Activated T-cell treated with anti-CD3 and anti-CD28 coated beads for 48 hours (primary cell): ENCODE measurements at places on chromosomes 2 and 18.

- DNase-seq, result no peak
Observed at GRCh38 chr2:181240844-181241243, 216.3 kb upstream of the ITGA4 start.

DNA sequence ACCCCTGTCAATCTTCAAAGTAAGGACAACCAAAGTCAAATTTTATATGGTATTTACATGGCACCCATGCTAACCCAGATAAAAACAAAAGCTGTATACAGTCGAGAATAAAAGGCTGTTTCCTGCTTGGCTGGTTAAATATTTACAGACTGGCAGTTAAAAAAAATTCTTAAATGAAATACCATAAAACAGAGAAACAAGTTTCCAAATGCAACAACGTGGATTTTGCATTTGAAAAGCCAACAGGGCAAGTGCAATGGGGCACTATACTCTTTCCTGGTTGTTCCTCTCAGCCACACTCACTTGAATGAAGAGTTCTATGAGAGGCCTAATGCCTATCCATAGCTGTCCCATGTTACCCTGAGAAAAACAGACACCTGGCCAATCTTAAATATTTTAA is 6.1 kb upstream of the NR4A2 start:
- no peak for DNase-seq

GRCh38 chr2:141522048-141522447 is 608.8 kb downstream of the LRP1B start:
- no peak for DNase-seq

DNA sequence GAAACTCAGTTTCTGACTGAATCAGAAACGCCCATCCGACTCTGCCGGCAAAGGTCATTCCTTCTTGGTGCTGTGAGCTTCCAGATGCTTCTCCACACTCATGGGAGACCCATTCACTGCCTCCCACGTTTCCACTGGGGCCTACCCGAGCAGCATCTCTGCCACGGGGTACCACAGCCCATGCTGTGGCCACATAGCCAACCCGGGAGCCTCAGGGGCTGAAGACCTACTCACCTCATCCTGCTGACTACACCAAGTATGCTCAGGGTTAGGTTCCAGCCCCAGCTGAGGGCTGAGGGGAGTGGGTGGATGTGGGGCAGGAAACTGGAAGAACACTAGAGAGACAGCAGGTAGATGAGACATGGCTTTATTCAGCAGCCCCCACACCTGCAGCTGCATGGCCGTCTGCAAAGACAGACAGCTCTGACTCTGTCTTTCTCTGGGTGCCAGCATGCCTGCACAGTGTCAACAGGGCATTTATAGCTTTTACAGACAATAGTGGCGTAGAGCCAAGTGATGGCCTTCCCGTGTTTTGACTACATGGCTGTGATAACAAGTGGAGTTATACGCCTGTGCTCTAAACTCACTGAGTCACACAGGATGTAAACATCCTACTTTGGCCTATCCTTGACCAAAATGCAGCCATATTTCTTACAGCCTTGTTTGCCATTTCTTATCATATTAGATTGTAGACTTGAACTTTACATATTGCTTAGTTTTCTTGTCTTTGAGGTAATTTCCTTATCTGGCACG is 16.5 kb upstream of the KLHL23 start:
- DNase-seq, result no peak

- no peak for DNase-seq
Observed at GRCh38 chr18:55351241-55351691, 236.7 kb downstream of the TCF4 start.

DNA sequence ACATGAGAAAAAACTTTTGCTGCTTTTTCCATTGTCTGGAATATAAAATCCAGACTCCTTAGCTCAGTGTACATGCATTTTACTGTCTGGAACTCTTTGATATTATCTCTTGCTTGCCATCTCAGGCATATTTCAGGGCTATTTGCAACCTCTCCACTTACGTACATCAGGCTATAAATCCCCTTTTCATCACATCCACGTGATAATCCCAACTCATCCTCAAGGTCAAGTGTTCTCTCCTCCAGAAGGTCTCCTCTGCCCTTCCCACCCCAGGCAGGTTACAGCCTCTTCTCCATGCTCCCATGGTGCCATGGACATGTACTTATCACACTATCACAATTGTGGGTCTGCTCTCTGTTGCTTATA is 202.5 kb upstream of the RBMS1 start:
- no peak for DNase-seq

DNA sequence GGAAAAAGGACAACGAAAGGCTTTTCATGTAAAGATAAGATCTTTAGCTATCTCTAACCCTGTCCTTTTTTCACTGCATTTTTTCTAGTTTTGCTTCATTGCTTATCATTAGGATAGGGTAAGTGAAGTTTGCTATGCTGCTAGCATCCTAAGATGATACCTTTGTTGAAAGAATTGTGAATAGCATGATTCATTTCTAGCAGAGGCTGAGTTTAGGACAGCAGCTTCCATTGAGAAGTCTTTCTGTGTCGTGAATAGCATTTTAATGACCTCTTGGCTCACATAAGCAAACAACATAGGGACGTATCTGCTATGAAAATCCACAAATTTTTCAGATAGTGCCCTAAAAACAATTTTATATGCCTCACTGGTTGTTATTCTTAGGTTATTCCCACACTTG is 36.4 kb upstream of the GAREM2 start:
- no peak for DNase-seq

DNA sequence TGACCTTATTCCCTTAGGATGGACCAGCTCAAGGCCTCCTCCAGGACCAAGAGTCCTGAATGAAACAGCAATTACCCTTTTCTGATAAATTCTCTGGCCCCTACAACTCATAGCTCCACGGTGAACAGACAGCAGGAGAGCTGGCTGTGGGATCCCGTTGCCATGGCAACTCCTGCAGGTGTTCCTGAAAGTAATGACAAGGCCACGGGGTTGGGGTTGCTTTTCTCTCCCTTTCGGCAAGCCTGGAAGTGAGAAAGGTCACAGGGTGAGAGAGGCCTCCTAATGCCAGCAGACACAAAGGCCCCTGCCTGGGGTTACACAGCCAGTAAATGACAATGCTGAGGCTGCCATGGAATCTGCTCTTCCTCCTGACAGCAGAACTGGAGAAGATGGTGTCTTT is 403.0 kb downstream of the NBAS start:
- DNase-seq, result no peak

GRCh38 chr18:6737833-6738232 is 8.3 kb downstream of the ARHGAP28 start:
- DNase-seq, result no peak

DNA sequence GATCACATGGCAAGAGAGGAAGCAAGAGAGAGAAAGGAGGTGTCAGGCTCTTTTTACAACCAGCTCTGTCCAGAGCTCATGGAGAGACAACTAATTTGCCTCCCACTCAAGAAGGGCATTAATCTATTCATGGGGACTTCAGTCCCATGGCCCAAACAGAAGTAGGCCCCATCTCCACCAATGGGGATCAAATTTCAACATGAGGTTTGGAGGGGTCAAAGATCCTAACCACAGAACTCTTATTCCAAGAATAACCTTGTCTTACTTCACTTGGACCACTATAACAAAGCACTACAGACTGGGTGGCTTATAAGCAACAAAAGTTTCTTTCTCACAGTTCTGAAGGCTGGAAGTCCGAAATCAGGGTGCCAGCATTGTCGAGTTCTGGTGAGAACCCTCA is 31.8 kb downstream of the GRB14 start:
- DNase-seq, result no peak

DNA sequence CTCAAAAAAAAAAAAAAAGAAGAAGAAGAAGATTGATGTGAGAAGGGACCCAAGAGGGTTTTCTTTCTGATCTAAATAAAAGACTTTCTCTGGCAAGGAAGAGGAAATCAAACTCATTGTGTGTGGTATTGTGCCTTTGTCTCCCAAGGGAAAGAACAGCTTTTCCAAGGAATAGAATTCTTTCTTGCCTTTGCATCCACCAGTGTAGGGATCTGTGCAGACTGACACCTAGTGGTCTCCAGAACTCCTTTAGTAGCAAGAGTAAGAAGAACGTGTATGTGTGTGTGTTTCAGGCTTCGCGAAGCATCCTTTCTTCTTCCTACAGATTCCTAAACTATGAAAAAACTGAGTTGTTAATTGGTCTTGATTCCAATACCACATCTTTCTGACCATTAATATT is 33.5 kb upstream of the CRIM1 start:
- no peak for DNase-seq

GRCh38 chr2:16625759-16626158 is 39.9 kb downstream of the CYRIA start:
- DNase-seq, result no peak

DNA sequence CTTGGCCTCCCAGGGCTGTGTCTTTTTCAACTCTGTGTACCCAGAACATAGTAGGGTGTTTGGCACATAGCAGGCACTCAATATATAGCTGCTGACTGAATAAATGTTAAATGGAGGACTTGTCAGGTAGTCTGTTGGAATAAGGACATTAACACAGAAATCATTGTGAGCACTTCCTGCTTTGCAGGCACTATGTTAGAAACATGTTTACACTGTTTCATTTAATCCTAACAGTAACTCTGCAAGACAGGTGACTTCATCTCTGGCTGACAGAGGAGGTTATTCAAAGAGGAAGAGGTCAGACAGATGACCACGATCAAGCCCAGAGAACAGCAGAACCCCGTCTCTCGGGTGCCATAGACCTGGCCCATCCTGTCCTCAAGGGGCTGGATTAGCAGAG is 28.0 kb upstream of the PIEZO2 start:
- no peak for DNase-seq

DNA sequence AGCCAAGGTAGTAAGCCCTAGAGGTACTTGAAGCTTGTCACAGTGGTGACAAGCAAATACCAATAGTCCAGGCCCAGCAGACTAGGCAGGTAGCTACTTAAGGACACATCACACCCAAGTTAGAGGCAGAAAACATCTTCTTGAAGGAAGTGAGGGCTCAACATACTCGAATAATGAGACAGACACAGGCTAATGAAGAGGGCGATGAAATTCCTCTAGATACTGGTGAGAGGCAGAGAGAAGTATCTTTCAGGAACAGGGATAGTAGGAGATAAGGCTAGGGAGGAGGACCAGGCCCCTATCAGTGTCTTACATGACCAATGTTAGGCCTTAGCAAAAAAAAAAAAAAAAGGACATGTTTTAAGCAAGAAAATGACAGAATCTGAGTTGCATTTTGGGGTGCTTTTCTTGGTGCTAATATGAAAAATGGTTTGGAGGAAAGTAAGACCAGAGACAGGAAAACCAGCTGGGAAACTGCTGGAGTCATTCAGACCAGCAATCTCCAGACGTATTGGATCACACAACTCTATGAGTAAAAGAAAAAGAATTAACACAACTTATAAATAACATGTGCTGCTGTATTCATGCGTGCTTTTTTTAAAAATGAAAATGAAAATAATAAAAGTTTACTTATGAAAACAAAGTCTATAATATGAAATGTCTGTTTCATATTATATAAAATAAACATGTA is 37.7 kb downstream of the COBLL1 start:
- DNase-seq, result no peak

DNA sequence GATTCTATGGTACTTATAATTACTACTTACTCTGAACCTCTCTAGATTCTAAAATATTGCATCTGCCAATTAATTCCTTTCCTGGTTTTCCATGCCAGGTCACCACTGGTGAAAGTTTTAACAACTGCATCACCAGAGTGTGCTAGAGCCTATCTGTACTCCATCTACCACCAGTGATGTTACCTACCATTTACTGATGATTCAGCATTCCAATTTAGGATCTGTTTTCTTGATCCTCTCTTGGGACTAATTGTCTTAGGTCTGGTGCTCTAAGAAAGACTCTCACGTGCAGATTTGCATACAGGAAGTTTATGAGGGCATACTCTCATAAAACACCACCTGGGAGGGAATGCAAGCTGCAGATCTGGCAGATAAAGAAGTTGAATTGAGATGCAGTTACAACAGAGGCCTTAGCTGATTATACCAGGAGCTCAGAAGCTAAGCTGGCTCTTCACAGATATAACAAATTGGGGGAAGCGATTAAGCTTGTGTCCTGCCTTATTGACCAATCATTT is 347.6 kb upstream of the VRK2 start:
- no peak for DNase-seq

DNA sequence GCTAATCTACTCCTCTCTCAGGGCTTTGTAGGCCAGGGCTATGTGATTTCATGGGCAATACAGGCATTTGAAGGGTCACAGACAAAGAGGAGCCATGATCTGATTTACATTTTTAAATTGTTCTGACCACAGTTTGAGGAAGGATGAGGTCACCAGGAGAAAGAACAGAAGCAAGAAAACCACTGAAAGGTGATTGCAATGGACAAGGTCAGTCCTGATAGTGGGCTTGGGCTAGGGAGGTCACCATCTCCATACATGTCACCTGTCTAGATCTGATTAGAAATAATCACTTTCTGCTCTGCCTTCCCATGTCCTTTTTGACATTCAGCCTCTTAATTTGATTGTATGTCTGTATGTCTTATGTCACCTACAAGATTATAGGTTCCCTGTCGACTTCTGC is 248.9 kb upstream of the CWC22 start:
- DNase-seq, result no peak

DNA sequence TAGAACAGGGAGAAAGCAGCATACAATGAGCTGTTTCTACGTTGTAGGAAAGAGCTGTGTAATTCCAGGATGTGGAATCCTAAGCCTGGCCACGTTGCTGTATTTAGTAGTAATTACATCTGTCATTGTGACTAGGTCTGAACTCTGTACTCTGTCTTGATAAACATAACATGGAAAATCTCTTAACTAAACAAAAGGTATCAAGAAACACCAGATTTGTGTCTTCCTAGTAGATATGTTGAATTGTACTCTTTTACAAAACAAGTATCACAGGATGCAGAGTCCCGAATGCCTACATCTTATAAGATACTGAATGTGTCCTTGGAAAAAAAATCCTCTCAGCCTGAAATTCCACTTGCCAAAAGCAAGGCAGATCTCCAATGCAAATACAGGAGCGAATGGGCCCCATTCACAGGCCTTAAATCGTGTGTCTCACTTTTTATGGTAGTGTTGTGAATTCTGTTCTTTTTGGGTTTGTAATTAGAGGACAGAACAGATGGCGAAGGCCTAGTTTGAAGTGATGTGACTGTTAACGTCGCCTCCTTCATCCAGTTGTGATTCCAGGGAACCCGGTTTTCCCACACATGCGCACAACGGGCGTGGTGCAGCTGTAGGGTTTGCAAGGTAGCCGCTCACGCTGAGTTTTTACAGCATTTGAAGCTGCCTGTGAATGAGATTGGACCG is 246.5 kb downstream of the GBX2 start:
- DNase-seq, result no peak

- no peak for DNase-seq
Observed at GRCh38 chr18:5582849-5583681, 39.3 kb upstream of the EPB41L3 start.

GRCh38 chr2:237090906-237091305 is 5.2 kb downstream of the COPS8 start:
- DNase-seq, result no peak
